Uterus (tissue), 4 donors: ENCODE measurements at places on chromosomes 13 and 19. TPM values are rescaled to one million over a fixed set of nuclear protein-coding genes. Genes with fewer than 3 reads are reported as not detected.

Gene ICAM4
- total RNA-seq: 0.41 TPM

Gene CEACAM20
- total RNA-seq: not detected

Gene HSPB6
- 129 TPM for total RNA-seq

Gene ENOX1
- total RNA-seq: 7.4 TPM

Gene CEACAM6
- not detected for total RNA-seq

Gene MYO16
- total RNA-seq: 0.88 TPM

Gene KLK6
- 0.46 TPM for total RNA-seq
